PC-9 (cell line): ENCODE measurements at places on chromosomes 5 and 9. TPM values are rescaled to one million over a fixed set of nuclear protein-coding genes. Genes with fewer than 3 reads are reported as not detected.

Gene SH3RF2
- total RNA-seq = 30.9 and 37.2 TPM in 2 replicates

Gene STPG3
- 0.45 and 0.46 TPM in 2 replicates for total RNA-seq

Gene TMC1
- 5.5 and 9.0 TPM in 2 replicates for total RNA-seq

Gene NEURL1B
- 14.3 and 20.4 TPM in 2 replicates for total RNA-seq

Gene PCDHA2
- not detected in 2 replicates for total RNA-seq

Gene GPR107
- 66.4 and 77.4 TPM in 2 replicates for total RNA-seq

Gene SUSD1
- 16.5 and 23.2 TPM in 2 replicates for total RNA-seq

Gene KCNT1
- total RNA-seq = not detected in 2 replicates

Gene SMC2
- 29.2 and 40.5 TPM in 2 replicates for total RNA-seq

Gene PCDHGA2
- 0.11 and 0.13 TPM in 2 replicates for total RNA-seq

Gene RANBP6
- 7.4 and 7.9 TPM in 2 replicates for total RNA-seq

Gene TLX3
- not detected in 2 replicates for total RNA-seq

Gene KIF27
- 9.0 and 13.3 TPM in 2 replicates for total RNA-seq

Gene TTLL11
- 2.0 and 2.3 TPM in 2 replicates for total RNA-seq

Gene PCDHA12
- not detected in 2 replicates for total RNA-seq

Gene PCDHGB2
- total RNA-seq = 0.28 and 0.33 TPM in 2 replicates

Gene IL9
- not detected in 2 replicates for total RNA-seq

Gene MUSK
- not detected in 2 replicates for total RNA-seq

Gene CARD9
- 13.6 and 14.0 TPM in 2 replicates for total RNA-seq

Gene SLC36A2
- total RNA-seq = not detected in 2 replicates

Gene SYNPO
- total RNA-seq = 1.8 and 2.0 TPM in 2 replicates

Gene SLIT3
- not detected in 2 replicates for total RNA-seq

Gene ZNG1C
- 40.5 and 46.1 TPM in 2 replicates for total RNA-seq

Gene AHRR
- total RNA-seq = 7.2 and 13.6 TPM in 2 replicates

Gene MAMDC4
- total RNA-seq = 9.2 and 11.6 TPM in 2 replicates

Gene NOTCH1
- total RNA-seq = 39.2 and 51.4 TPM in 2 replicates

Gene SLC46A2
- not detected in 2 replicates for total RNA-seq

Gene FBLL1
- total RNA-seq = not detected in 2 replicates

Gene GABRB2
- total RNA-seq = not detected in 2 replicates

Gene PCDHGA8
- total RNA-seq = not detected in 2 replicates
